ENCODE measurements at places on chromosomes 11 and 22. TPM values are rescaled to one million over a fixed set of nuclear protein-coding genes. Genes with fewer than 3 reads are reported as not detected.

DNA sequence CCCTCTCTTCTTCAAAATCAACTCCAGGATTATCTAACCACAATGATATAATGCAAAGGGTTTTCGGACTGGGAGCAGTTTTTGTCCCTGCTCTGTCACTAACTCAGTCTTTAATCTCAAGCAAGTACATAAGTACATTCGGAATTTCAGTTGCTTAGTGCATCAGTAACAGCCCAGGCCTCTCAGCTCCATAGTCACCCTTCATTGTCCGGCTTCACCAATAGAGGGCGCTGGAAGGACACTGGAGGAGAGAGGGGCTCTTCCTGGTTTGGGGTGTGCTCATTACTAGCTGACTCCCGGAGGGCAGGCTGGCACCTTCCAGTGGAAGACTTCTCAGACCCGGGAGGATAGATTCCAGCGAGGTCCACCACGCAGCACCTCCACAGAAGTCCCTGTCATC is 90.4 kb upstream of the PDGFD start:
- H3K36me3 ChIP-seq: no peaks in the 10 kb centered on the region
- no peak overlapping the region for H3K4me3 ChIP-seq
- DNase-seq: peak; percentile 41
- H3K4me1 ChIP-seq: no peaks in the 10 kb centered on the region
- no peaks in the 10 kb centered on the region for H3K27me3 ChIP-seq
- H3K27ac ChIP-seq: no peak overlapping the region

UPK3A gene
- total RNA-seq: not detected

- H3K4me1 ChIP-seq: no peaks in the 10 kb centered on the region
- peak; percentile 8 for DNase-seq
- H3K36me3 ChIP-seq: no peaks in the 10 kb centered on the region
- H3K27me3 ChIP-seq: no peaks in the 10 kb centered on the region
- no peak overlapping the region for H3K4me3 ChIP-seq
Observed at GRCh38 chr22:34798605-34799004, 267.4 kb upstream of the ISX start.

- DNase-seq: no peak
- peaks cover 12% of the 10 kb centered on the region for H3K4me1 ChIP-seq
- no peak overlapping the region for H3K27ac ChIP-seq
- H3K36me3 ChIP-seq: peaks cover 1% of the 10 kb centered on the region
- H3K4me3 ChIP-seq: no peak overlapping the region
Observed at GRCh38 chr22:30327864-30328345, 1.2 kb upstream of the TBC1D10A start.

DNA sequence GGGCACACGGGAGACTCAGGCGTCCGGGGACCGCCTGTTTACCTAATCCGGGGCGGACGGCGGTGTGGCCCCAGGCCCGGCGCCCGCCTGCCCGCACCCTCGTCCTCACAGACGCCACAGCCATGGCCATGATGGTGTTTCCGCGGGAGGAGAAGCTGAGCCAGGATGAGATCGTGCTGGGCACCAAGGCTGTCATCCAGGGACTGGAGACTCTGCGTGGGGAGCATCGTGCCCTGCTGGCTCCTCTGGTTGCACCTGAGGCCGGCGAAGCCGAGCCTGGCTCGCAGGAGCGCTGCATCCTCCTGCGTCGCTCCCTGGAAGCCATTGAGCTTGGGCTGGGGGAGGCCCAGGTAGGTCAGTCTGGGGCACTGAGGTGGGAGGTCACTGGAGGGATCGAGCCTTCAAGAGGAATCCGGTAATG is 10.0 kb upstream of the RAB1B start:
- H3K4me3 ChIP-seq: peak overlapping the region; percentile 98
- no peak for DNase-seq
- H3K4me1 ChIP-seq: peaks cover 3% of the 10 kb centered on the region
- peaks cover 11% of the 10 kb centered on the region for H3K36me3 ChIP-seq
- no peak overlapping the region for H3K27ac ChIP-seq
- H3K27me3 ChIP-seq: no peaks in the 10 kb centered on the region

GRCh38 chr11:126123686-126124085 is 61.0 kb upstream of the CDON start:
- no peaks in the 10 kb centered on the region for H3K36me3 ChIP-seq
- DNase-seq: no peak
- no peak overlapping the region for H3K27ac ChIP-seq

GRCh38 chr11:69647761-69648497 is 7.0 kb downstream of the CCND1 start:
- no peak overlapping the region for H3K4me3 ChIP-seq
- peak overlapping the region; percentile 13 for H3K27ac ChIP-seq
- peaks cover 68% of the 10 kb centered on the region for H3K36me3 ChIP-seq
- H3K27me3 ChIP-seq: no peaks in the 10 kb centered on the region
- DNase-seq: no peak

DNA sequence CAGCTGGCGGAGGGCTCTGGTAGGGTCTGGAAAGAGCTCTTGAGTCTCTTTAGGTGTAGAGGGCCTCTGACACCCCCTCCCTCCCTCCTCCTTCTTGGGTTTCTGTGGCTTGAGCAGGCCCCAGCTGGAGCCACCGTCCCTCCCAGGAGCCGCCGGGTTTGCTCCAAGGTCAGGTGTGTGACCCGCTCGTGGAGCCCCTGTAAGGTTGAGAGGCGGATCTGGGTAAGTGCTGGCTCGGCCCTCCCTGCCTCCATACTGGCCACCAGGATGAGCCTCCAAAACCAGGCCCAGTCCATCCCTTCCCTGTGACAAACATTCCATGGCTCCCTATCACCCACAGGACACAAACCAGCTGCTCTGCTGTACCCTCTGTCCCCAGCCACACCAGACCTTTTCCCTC is 9.3 kb downstream of the PLEKHB1 start:
- no peaks in the 10 kb centered on the region for H3K27me3 ChIP-seq
- DNase-seq: no peak
- no peak overlapping the region for H3K27ac ChIP-seq
- no peaks in the 10 kb centered on the region for H3K4me1 ChIP-seq
- no peak overlapping the region for H3K4me3 ChIP-seq

DNA sequence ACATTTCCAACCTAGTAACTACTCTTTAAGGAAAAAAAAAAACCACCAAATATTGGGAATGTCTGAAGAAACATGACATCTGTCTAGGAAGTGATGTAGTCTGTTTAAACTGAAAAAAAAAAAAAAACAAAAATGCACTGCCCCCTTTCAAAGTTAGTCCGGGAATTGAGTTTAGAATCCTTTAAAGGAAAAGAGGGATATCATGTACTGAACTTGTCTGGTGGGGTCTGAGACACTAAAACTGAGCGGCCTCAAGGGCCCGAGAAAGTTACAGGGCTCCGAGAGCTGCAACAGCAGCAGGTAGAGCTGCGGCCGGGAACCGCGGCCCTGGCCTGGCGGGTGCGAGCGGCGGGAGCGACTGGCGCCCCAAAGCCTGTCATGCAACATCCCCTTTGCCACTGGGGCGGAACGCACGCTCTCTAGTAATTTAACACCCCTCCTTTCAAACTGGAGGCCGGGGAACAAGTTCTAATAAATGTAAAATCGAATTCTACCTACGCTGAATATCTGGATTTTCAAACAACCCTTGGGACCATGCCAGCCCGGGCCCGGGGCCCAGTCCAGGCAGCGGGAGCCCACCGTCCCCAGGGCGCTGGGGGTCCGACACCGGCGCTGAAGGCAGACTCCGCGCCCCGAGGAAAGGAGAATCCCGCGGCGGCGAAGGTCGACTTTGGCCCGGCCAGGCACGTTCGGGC is 736 bp downstream of the RDX start:
- H3K27me3 ChIP-seq: no peaks in the 10 kb centered on the region
- peaks cover 4% of the 10 kb centered on the region for H3K4me1 ChIP-seq
- H3K36me3 ChIP-seq: no peaks in the 10 kb centered on the region
- DNase-seq: peak; percentile 55
- peak overlapping the region; percentile 100 for H3K4me3 ChIP-seq

ARFGAP3 gene
- total RNA-seq: 60.1 TPM

- H3K4me1 ChIP-seq: no peaks in the 10 kb centered on the region
Observed at GRCh38 chr22:30335236-30335635, 8.5 kb upstream of the TBC1D10A start.
